ENCODE measurements at places on chromosomes 4 and X.

- peak; percentile 43 for DNase-seq
Measured at GRCh38 chr4:84792366-84793301, 173.9 kb downstream of the WDFY3 start.

GRCh38 chr4:116092961-116093360, 979.5 kb upstream of the NDST4 start:
- DNase-seq: no peak

DNA sequence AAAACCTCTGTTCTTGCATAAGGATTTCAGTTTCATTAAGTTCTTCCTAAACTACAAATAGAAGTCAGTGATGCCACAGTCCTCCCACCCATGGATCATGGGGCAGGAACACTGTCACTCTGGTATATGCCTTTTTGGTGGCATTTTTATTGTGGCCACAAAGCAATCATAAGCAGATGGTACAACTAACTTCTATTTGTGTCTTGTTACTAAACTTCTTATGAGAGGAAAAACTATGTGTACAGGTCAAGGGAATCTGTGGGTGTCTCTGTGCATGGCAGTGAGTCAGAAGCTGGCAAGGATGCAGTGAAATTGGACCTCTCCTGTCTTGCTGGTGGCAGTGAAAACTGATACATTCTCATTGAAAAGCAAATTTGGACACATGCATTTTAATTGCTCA, 245.0 kb upstream of the GPC4 start:
- DNase-seq: no peak

DNA sequence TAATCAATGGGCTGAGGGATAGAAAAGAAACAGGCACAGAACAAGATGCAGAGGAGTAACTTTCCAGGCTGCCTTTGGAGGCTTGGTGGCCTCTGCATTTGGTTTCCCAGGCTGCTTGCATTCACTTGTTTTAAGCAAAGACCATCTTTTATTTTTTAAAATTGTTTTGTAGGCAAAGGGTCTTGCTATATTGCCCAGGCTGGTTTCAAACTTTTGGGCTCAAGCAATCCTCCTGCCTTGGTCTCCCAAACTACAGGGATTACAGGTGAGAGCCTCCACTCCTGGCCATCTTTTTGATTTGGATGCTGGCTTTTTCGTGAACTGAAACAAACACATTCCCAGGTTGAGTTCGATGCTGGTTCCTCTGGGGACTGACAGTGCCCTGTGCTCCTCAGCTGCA, 74.1 kb downstream of the SLC9A6 start:
- no peak for DNase-seq

DNA sequence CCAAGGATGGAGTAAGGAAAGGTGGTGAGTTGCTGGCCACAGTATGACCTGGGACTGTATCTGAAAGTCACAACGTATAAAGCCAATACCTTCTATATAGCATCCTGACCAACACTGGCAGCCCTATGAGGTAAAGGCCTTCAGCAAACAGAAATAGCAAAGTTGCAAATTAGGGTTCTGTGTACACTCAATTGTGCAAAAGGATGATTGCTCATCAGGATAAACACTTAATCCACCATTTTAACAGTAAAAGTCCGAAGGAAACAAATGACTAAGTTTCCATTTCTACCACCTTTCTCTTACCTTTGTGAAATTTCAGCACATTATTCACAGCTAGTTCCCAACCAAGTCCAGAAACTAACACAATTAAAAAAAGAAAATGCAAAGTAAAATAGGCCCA, 1.4 kb upstream of the FNIP2 start:
- DNase-seq: no peak

- DNase-seq: no peak
Measured at GRCh38 chr4:1582227-1582626, 101.9 kb downstream of the FAM53A start.

DNA sequence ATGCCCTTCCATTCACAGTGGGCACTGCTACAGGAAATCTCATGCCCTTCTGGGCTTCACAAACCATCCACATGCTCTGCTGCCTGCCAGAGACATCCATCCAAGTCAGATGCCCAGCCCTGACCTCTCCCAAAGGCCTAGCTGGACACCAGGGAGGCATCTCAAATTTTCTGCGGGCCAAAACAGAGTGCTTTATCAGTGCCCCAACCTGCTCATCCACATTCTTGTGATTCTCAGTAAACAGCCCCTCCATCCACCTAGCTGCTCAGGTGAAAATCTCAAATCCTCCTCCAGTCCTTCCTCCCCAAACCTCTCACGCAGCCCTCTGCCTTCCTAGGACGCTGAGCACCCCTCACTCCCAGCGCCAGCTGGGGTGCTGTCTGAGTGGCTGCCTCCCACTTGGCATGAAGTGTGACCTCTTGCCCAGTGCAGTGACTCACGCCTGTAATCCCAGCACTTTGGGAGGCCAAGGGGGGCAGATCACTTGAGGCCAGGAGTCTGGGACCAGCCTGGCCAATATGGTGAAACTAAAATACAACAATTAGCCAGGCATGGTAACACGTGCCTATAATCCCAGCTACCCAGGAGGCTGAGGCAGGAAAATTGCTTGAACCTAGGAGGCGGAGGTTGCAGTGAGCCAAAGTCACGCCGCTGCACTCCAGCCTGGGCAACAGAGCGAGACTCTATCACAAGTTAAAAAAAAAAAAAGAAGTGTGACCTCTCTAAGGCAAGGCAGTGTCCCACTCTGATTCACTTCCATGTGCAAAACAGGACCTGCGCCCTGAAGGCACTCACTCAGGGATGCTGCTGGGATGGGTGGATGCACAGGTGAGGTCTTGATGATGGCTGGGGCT, 1.7 kb upstream of the AFAP1 start:
- DNase-seq: no peak

GRCh38 chr4:159206427-159206871, 103.6 kb downstream of the RAPGEF2 start:
- no peak for DNase-seq

- no peak for DNase-seq
Measured at GRCh38 chr4:28886934-28887333, 1833.2 kb upstream of the PCDH7 start.

GRCh38 chr4:125780164-125780563, 465.4 kb downstream of the FAT4 start:
- peak; percentile 31 for DNase-seq

GRCh38 chrX:46698691-46699090, 60.2 kb downstream of the SLC9A7 start:
- no peak for DNase-seq
